ENCODE measurements at places on chromosomes 4 and X.

GRCh38 chr4:164136180-164136616, 617.7 kb upstream of the SMIM31 start:
- no peak for DNase-seq

DNA sequence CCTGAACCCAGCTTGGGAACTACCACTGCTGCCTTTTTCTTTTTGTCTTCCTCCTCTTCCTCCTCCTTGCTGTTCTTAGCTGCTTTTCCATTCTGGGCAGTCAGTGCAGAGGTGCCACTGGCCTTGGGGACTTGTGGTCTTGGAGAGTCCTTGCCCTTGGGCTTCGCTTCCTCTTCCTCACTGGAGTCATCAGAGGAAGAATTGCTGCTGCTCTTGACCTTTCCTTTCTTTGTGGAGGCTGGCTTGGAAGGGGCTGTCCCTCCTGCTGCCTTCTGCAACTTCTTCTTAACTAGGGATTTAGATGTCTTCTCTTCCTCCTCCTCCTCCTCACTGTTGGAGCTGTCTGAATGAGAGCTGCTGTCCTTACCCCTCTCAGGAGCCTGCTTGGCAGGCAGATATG, 53.2 kb downstream of the FAM9B start:
- DNase-seq, result no peak

DNA sequence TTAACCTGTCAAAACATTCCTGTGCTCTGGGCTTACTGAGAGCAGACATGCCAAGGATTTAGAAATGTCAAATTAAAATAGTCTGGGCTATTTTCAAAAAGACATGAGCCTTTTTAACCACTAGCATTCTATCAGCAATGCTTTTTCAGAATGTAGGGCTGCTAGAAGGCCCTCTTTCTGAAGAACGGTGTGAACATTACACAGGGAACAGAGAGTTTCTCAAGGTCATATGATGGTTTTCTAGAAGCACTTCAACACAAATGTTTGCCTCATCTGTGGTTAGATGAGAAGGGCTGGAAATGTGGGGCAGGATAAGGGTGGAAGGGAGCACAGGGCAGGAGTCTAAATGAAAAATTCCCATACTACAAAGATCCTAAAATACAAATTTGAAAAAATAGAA, 39.3 kb downstream of the GRIA3 start:
- DNase-seq, result no peak

DNA sequence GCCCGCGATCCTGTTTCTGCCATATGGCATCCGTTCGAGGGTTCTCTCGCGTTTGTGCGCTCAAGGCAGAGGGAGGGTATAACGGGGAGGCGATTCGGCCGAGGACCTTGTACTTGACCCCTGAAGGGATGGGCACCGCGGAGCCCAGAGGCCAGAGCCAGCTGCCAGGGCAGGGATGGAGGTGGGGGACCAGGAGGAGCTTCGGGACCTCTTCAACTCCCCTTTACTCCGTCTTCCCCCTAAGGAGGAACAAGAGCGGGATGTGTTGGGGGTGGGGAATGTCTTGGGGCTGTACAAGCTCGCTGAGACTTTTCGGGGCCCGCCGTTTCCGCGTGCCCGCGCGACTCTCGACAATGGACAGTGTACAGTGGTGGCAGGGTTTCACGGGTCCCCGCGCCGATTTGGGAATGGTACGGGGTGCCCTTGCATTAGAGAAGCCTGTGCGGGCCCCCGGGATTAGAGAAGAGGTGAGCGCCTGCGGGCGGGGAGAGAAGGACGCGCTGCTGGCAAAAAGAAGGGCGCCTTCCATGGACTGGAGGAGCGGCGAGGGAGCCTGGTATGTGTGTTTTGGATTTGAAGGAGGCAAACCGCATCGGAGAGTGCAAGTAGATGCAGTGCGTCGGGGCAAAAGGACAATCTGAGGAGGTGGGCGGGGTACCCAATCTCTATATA, 760 bp downstream of the UGT8 start:
- DNase-seq, result no peak

DNA sequence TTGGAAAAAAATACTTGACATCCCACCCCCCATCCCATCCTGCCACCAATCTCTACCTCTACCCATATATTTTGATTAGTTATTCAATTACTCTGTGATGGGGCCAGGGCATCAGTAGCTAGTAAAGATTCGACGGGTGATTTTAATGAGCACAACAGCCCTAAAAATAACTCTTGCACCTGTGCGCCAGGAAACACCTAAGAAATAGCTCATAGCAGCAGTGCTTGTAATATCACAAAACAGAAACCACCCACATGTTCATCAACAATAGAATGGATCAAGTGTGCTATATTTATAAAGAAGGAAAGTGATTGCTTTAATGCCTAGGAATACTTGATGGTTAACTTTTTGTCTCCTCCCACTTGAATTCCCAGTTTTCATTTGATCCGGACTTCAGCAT, 225.6 kb upstream of the LCORL start:
- no peak for DNase-seq

GRCh38 chr4:147644471-147644870, 27.3 kb downstream of the TMEM184C start:
- no peak for DNase-seq

DNA sequence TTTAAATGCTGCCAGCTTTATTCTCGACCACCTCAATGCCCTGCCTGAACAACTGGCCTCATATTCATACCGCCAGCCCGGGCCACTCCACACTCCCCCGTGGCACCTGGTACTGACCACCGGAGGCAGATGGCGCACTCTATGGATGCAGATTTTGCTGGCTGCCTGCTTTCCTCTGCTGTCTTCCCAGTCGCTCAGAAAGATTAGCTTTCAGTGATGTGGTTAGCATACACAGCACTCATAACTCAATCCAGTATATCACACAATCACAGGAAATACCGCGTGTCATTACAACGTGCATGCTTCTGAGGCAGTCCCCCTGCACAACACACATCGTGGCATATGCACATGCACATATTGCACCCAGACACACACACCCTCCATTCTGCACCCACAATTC, 147.2 kb upstream of the BCOR start:
- DNase-seq, result no peak

- no peak for DNase-seq
Observed at GRCh38 chr4:121648516-121648915, 48.3 kb downstream of the ANXA5 start.

DNA sequence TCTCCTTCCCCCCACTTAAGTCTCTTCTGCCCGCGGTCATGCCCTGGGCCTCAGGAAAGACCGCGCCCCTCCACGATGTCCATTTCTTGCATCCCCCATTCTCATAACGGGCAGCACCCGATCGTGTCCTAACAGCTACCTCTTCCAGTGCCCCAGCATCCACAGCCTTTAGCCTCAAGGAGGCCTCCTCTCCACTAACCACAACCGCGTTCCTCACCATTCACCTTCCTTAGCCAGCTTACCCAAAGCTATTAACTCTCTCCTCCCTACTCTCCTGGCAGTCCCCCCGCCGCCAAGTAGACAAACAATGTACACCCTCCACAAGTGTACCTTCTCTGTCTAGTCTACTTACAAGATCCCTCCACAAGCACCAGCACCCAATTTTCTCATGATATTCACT, 58.6 kb upstream of the PAGE5 start:
- peak; percentile 3 for DNase-seq

DNA sequence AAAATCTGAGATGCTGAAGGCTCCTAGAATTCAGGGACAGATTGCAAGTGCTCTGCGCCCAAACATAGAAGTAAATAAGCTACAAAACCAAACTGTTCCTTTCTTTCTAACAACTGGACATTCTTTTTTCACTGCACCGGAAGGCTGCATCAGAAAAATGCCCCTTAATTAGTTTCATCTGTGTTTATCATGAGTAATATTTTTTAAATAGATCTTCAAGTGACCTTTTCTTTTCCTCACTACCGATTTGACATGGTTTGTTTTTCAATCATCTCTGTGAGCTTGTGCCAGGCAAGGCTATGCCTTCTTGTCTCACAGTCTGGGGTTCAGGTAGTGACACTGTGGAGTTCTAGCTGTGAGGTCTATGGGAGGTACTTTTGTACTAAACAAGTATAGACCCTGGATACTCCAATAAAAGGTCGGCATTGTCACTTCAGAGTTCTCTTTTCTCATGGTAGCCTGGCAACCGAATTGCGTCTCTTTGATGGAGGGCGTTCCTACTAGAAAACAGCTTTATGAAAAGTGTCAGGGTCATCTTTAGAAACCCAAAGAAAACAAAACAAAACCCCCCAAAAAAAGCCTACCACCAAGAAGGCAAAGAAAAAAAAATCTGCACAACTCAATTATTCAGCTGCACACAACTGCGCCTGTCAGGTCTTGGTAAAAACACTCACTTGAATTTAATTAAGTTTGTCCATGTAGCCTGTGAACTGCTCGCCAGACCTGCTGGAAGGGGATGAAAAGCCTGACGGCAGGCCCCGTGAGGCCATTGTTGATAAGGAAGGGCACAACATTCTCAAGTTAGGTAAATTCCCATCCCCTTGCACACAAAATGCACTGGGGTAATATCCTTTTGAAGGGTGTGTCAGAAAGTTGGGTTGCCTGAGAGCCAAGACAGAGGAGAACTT, 22.8 kb upstream of the ADAMTS3 start:
- DNase-seq, result no peak

DNA sequence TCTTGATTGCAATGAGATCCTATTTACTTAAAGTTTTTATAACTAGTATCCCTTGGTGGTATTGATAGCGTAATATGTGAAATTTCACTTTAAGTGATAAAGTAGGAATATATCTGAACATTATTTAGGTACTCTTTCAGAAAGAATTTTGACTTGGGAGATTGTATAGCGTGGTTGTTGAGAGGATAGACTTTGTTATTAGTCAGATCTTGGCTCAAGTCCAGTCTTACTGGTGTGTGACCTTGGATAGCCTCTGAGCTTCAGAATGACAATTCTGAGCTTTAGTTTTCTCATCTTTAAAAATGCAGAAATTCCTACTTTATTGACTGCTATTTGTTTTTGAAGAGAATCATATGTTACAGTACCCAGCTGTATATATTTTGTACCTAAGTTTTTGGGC, 32.6 kb downstream of the DCK start:
- DNase-seq, result no peak

DNA sequence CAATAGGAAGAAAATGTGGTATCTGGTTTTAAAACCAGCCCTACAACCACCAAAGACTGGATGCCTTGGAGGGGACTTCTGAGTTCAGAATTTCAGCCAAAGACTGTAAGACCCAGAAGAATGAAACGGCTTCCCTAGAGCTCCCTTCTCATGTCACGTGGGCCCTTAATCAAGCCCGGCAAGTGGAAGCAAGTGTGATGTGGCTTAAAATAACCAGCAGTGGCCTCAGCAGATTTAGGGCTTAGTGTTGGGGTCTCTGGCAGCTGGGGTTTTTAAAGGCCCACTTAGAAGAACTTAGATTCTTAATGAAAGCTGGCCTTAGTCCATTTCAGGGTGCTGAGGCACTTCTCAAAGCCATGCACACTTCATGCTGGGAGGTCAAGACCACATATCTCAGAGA, 111.2 kb upstream of the TBC1D9 start:
- no peak for DNase-seq

DNA sequence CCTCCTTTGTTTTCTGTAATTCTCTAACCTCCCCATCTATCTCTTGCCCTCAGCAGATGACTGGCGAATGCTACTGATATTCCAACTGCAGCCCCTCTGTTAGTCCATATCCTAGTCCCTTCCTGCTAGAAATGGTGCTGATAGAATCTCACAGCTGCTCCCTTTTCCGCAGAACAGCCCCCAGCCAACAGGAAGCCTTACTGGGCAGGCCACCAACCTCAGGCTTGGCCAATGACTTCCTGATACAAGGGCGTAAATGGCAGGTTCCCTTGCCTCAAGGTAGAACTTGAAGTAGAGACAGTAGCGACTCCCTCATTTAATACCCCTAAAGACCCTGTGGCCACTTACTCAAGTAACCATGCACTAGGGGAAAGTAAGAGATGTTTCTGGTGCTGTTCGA, 26.7 kb upstream of the SLC2A9 start:
- no peak for DNase-seq

- DNase-seq, result no peak
Observed at GRCh38 chrX:74018253-74018652, 285.7 kb upstream of the ZCCHC13 start.

DNA sequence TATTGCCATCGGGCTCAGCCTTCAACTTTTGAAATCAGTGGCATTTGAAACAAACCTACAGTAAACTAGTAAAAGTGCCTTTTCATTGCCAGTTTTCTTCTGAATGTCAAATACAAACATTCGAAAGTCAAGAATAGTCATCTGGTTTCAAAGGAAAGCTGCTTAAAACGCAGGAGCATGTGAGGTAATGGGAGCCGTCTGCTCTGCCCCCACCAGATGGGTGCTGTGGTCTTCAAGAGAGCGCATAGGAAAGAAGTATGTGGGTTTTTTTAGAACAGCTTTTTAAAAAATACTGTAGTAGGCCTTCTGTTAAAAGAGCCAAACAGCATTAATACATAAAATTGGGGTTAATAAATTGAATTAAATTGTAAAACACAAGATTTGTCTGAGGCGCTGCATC, 88.6 kb downstream of the STOX2 start:
- no peak for DNase-seq

DNA sequence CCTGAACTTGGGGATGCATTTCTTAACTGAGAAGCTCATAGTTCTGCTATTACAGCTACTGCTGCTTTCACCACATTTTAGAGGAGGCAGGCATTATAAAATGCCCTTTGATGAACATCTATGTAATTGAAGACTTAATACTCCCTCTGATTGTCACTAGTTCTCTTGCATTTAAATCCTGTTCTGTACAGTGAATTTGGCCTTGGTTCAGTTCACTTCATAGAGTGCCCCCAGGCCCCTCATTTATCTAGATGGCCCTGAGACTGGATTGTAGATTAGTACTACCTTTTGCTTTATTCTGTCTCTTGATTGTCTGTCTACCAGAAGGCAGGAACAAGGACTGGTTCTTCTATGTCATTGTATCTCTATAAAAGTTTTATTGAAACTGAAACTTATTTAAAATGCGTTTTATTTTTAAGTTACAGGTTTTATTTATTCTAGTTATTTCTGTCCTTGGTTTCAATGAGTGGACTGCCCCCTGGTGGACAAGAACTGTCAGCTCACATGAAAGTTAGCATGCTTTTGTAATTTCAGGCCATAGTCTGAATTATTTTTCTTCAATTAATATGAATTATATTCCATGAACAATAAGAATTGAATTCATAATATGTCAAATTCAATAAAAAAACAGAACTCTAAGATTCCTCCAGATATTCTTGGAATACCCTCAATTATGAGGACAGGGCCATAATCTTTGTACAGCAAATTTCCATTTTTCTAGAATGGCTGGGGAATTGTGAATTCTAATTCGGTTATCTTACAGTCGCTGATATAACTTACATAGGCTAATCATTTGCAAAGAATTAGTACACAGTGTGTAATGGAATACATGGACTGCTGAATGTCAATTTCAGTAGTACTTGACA, 47.2 kb upstream of the TMEM33 start:
- peak; percentile 42 for DNase-seq

GRCh38 chr4:178665916-178666315, 1223.7 kb upstream of the AGA start:
- DNase-seq, result no peak

DNA sequence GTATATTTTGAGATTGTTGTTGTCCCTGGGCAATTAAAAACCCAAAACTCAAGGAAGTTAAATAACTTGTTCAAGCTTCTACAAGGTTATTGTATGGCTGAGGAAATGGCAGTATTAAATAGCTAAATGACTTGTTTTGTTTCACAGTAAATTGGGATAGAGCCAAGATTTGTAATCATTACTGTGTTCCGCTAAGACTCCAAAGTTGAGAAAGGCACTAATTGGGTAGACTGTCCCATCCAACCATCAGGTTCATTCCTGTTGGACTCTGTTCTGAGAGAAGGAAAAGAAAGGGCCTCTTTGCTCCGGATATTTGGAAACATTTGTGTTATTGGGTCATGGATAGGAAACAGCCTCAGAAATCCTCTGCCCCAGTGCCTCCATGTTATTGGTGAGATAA, 82.2 kb downstream of the DCLK2 start:
- DNase-seq, result no peak

GRCh38 chrX:91414713-91415112, 19.9 kb upstream of the PABPC5 start:
- DNase-seq, result no peak
